ENCODE measurements at places on chromosomes 6 and 20. TPM values are rescaled to one million over a fixed set of nuclear protein-coding genes. Genes with fewer than 3 reads are reported as not detected.

Gene ZNF311
- 2.3 TPM for total RNA-seq

Gene TRAPPC3L
- 0.09 TPM for total RNA-seq

Gene SLCO4A1
- 0.53 TPM for total RNA-seq

Gene NKX2-2
- 0.04 TPM for total RNA-seq

Gene FNDC1
- 73.6 TPM for total RNA-seq

Gene VIP
- 1.2 TPM for total RNA-seq

Gene ZFP64
- 11.5 TPM for total RNA-seq

Gene PMEPA1
- total RNA-seq: 8.2 TPM

Gene KIAA1755
- total RNA-seq: 8.7 TPM

GRCh38 chr20:50820515-50821256 lies 25.8 kb downstream of the BCAS4 start:
- no peaks in the 10 kb centered on the region for H3K27me3 ChIP-seq
- DNase-seq: no peak

GRCh38 chr6:168150551-168151320 lies 71.7 kb upstream of the FRMD1 start:
- peaks cover 4% of the 10 kb centered on the region for H3K4me1 ChIP-seq
- H3K27me3 ChIP-seq: peaks cover 15% of the 10 kb centered on the region
- no peaks in the 10 kb centered on the region for H3K36me3 ChIP-seq
- no peak overlapping the region for H3K4me3 ChIP-seq

GRCh38 chr20:54112221-54112884 lies 42.0 kb upstream of the BCAS1 start:
- no peaks in the 10 kb centered on the region for H3K27me3 ChIP-seq
- H3K4me1 ChIP-seq: no peaks in the 10 kb centered on the region
- no peak for DNase-seq
- no peak overlapping the region for H3K27ac ChIP-seq

GRCh38 chr6:132023490-132023889 lies 72.3 kb upstream of the CCN2 start:
- no peaks in the 10 kb centered on the region for H3K27me3 ChIP-seq
- H3K4me1 ChIP-seq: peaks cover 2% of the 10 kb centered on the region
- H3K36me3 ChIP-seq: no peaks in the 10 kb centered on the region
- H3K4me3 ChIP-seq: no peak overlapping the region
- DNase-seq: no peak

GRCh38 chr6:67883500-67884366 lies 751.3 kb upstream of the ADGRB3 start:
- H3K36me3 ChIP-seq: no peaks in the 10 kb centered on the region
- no peaks in the 10 kb centered on the region for H3K4me1 ChIP-seq
- DNase-seq: no peak

GRCh38 chr6:21337263-21337662 lies 256.3 kb upstream of the SOX4 start:
- no peak overlapping the region for H3K27ac ChIP-seq
- DNase-seq: no peak
- H3K27me3 ChIP-seq: no peaks in the 10 kb centered on the region
- H3K4me1 ChIP-seq: peaks cover 2% of the 10 kb centered on the region
- no peaks in the 10 kb centered on the region for H3K36me3 ChIP-seq
- H3K4me3 ChIP-seq: no peak overlapping the region

GRCh38 chr6:106658469-106658868 lies 29.1 kb downstream of the QRSL1 start:
- no peak overlapping the region for H3K27ac ChIP-seq
- H3K4me3 ChIP-seq: no peak overlapping the region
- no peaks in the 10 kb centered on the region for H3K27me3 ChIP-seq

- no peaks in the 10 kb centered on the region for H3K27me3 ChIP-seq
- no peak overlapping the region for H3K4me3 ChIP-seq
- H3K36me3 ChIP-seq: no peaks in the 10 kb centered on the region
- H3K27ac ChIP-seq: no peak overlapping the region
- DNase-seq: peak; percentile 49
These were observed 72.0 kb downstream of the BLOC1S5 start for GRCh38 chr6:7992002-7992815.

DNA sequence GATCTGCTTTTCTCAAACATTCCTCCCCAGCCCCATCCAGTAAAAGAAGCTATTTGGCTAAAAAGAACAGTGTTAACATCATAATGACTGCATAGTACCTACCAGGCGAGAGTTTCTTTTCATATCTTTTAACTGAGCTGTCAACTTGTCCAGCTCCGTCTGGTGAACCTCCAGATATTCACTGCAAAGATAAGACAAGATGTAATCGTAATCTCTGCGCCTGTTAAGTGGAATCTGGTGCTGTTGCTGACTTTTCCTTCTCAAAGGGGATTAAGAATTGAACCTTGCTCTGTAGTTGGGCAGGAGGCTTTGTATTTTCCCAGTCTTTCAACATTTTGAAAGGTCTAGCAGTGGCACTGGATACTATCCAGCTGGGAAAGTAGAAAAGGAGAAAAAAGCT lies 63.0 kb downstream of the RIPOR2 start:
- peaks cover 6% of the 10 kb centered on the region for H3K4me1 ChIP-seq
- H3K36me3 ChIP-seq: peaks cover 28% of the 10 kb centered on the region
- no peaks in the 10 kb centered on the region for H3K27me3 ChIP-seq
- no peak for DNase-seq
- no peak overlapping the region for H3K27ac ChIP-seq

DNA sequence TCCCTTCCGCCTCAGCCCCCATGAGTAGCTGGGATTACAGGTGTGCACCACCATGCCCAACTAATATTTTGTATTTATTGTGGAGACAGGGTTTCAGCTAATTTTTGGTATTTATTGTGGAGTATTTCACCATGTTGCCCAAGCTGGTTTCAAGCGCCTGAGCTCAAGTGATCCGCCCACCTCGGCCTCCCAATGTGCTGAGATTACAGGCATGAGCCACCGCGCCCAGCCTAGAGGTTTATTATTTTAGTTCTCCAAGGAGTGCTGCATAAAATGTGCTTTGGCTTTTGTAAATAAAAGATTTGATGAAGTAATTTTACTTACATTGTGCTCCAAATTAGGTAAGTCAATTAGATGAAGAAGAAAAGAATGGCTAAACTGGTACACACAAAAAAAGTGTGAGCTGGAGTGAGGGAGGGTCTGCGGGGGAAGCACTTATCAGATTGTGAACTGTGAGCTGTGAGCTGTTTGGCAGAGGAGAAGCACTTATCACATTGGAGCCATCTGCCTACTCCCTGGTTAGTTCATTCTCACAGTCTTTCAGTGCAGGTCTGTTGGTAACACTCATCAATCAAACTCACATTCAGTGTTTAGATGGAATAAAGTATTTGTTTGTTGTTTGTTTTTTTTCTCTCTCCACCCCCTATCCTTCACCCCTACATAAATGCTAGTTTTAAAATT lies 398.0 kb downstream of the EPHA7 start:
- no peak overlapping the region for H3K4me3 ChIP-seq
- H3K36me3 ChIP-seq: no peaks in the 10 kb centered on the region
- no peaks in the 10 kb centered on the region for H3K4me1 ChIP-seq
- no peaks in the 10 kb centered on the region for H3K27me3 ChIP-seq

DNA sequence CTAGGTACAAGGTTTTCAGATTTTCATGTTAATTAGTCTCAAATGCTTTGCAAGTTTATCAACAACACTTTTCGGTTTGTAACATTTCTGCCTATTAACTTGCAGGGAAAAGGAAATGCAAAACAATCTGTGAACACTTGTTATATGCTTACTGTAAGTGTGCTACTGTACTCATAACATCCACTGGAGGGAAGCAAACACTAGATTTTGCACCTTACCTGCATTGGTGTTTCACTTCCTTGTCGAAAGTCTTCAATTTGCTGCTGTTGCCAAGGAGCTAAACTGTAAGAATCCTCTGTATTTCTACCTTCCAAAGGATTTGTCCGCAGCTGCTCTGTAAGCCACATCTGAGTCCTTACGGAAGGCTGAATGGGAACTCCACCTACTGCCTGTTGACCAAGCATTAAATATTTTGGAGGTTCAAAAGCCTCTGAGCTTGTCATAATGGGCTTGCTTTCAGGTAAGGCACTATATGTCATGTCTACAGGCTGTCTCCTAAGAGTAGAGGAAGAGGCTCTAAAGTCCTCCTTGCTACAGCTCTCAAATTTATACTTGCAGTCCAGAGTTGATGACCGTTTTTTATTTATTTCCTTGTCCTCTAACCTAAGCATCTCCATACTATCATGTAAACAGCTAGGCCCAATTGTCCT lies 17.3 kb downstream of the PLN start:
- H3K36me3 ChIP-seq: peaks cover 10% of the 10 kb centered on the region
- H3K4me1 ChIP-seq: no peaks in the 10 kb centered on the region
- no peak overlapping the region for H3K4me3 ChIP-seq
- DNase-seq: peak; percentile 53
- no peak overlapping the region for H3K27ac ChIP-seq
- H3K27me3 ChIP-seq: no peaks in the 10 kb centered on the region

DNA sequence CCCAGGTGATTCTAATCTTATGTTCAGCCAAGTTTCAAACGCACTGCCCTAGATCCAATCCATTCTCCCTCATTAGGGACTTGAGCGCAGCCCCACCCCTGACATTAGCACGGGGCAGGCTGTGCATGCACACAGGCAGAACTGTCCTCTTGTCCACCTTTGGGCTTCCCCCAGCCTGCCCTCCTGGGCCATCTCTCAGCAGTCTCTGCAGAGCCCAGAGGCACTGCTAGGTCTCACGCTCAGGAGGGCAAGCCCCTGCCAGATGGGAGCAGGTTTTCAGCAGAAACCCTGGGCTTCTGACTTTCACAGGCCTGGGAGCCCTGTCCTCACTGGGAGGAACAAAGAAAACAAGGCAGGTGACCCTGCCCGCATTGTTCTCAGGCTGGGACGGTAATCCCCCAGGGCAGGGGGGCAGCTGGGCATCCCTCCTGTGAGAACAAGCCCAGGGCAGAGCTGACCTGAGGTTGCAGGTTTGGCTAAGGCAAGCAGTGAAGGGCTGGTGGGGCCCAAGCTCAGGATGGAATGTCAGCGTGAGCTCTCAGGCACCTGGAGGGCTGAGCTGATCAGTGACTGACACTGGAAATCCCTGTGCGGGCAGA lies 24.5 kb downstream of the KCNK5 start:
- H3K36me3 ChIP-seq: no peaks in the 10 kb centered on the region
- H3K4me3 ChIP-seq: no peak overlapping the region
- H3K27ac ChIP-seq: no peak overlapping the region
- H3K27me3 ChIP-seq: peaks cover 2% of the 10 kb centered on the region
- no peak for DNase-seq

GRCh38 chr6:108650325-108650724 lies 89.6 kb downstream of the FOXO3 start:
- no peaks in the 10 kb centered on the region for H3K27me3 ChIP-seq
- no peaks in the 10 kb centered on the region for H3K36me3 ChIP-seq
- H3K4me3 ChIP-seq: no peak overlapping the region
- H3K27ac ChIP-seq: no peak overlapping the region
- H3K4me1 ChIP-seq: peaks cover 39% of the 10 kb centered on the region

- no peak overlapping the region for H3K27ac ChIP-seq
- H3K4me3 ChIP-seq: no peak overlapping the region
- peaks cover 13% of the 10 kb centered on the region for H3K4me1 ChIP-seq
- peaks cover 7% of the 10 kb centered on the region for H3K27me3 ChIP-seq
- no peak for DNase-seq
These were observed 773 bp upstream of the ZBP1 start for GRCh38 chr20:57620999-57621398.

DNA sequence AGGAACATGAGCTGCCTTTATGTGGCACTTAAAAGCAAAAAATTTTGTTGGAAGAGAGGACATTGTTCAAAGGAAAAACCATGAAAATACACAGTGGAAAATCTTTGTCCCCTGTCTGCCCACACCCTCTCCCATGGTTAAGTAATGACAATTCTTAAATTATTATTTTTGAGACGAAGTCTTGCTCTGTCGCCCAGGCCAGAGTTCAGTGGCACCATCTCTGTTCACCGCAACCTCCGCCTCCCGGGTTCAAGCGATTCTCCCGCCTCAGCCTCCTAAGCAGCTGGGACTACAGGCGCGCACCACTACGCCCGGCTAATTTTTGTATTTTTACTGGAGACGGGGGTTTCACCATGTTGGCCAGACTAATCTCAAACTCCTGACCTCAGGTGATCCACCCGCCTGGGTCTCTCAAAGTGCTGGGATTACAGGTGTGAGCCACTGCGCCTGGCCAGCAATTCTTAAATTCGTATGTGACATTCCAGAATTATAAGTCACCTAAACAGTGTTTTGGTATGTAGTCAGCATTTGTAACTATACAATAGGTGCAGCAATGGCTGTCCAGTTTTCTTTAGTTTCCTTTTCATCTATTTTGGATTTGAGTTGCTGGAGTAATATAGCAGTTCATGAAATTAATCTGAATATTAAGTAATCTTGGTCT lies 636 bp upstream of the SSR1 start:
- H3K4me1 ChIP-seq: peaks cover 3% of the 10 kb centered on the region
- peaks cover 10% of the 10 kb centered on the region for H3K36me3 ChIP-seq
- peak overlapping the region; percentile 96 for H3K27ac ChIP-seq

- H3K27me3 ChIP-seq: no peaks in the 10 kb centered on the region
- DNase-seq: no peak
- H3K36me3 ChIP-seq: no peaks in the 10 kb centered on the region
These were observed 89.9 kb upstream of the SGK1 start for GRCh38 chr6:134407791-134408190.

GRCh38 chr6:168328086-168328485 lies 8.5 kb upstream of the DACT2 start:
- no peak overlapping the region for H3K27ac ChIP-seq
- peaks cover 3% of the 10 kb centered on the region for H3K27me3 ChIP-seq
- H3K4me3 ChIP-seq: no peak overlapping the region
- H3K36me3 ChIP-seq: no peaks in the 10 kb centered on the region
- DNase-seq: no peak

GRCh38 chr6:31086788-31087440 lies 25.5 kb downstream of the C6orf15 start:
- DNase-seq: no peak
- peaks cover 2% of the 10 kb centered on the region for H3K27me3 ChIP-seq
- H3K4me1 ChIP-seq: no peaks in the 10 kb centered on the region
- H3K27ac ChIP-seq: no peak overlapping the region

- H3K27me3 ChIP-seq: peaks cover 3% of the 10 kb centered on the region
- no peak overlapping the region for H3K4me3 ChIP-seq
- DNase-seq: no peak
- H3K4me1 ChIP-seq: peaks cover 39% of the 10 kb centered on the region
- H3K27ac ChIP-seq: peak overlapping the region; percentile 74
- H3K36me3 ChIP-seq: peaks cover 52% of the 10 kb centered on the region
These were observed 16.7 kb downstream of the LEMD2 start for GRCh38 chr6:33772082-33772830.

DNA sequence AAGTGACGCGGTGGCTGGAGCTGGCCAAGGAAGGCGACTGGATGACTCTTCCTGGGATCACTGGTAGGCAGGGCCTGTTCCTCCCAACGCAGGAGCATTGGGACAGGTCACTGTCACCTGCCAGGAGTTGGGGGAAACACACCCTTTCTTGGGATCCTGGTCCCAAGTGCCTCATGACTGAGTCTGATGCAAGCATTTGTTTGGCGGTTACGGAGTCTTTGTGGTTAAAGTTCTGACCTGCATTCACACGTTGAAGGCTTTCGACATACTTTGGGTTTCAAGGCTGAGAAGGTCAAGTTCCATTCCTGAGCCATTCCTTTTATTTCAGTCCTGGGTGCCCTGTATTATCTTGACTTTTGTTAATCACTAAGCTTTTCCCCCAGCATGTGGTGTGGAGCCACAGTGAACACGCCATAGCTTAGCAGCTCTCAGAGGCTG lies 6.0 kb downstream of the PNLDC1 start:
- H3K36me3 ChIP-seq: peaks cover 7% of the 10 kb centered on the region
- DNase-seq: no peak
- H3K4me3 ChIP-seq: no peak overlapping the region
- no peaks in the 10 kb centered on the region for H3K27me3 ChIP-seq
- H3K27ac ChIP-seq: no peak overlapping the region

Data from muscle of leg (tissue), 16 donors.